ENCODE measurements at places on chromosomes 1 and 21.

DNA sequence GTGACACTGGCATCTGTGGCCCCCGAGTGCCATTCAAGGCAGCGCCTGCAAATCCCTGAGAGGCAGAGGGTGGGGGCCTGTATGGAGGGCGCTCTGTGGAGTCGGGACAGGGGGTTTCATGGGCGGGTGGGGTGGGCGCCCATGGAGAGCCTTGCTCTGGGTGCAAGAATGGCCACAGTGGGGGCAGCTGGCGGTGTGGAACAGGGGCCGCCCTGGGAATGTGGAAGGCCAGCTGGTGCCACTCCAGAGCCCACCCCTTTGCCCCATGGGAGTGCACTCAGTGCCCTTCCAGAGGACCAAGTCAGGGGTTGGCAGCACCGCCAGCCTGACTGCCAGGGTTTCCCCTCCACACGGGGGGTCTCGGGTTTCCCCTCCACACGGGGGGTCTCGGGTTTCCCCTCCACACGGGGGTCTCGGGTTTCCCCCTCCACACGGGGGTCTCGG is 55.0 kb upstream of the TRAPPC10 start:
- no peak for DNase-seq

- DNase-seq = no peak
These were observed 21.0 kb upstream of the CXADR start for GRCh38 chr21:17491716-17492414.

GRCh38 chr1:20194757-20195461 is 8.6 kb upstream of the PLA2G2C start:
- peak; percentile 49 for DNase-seq

DNA sequence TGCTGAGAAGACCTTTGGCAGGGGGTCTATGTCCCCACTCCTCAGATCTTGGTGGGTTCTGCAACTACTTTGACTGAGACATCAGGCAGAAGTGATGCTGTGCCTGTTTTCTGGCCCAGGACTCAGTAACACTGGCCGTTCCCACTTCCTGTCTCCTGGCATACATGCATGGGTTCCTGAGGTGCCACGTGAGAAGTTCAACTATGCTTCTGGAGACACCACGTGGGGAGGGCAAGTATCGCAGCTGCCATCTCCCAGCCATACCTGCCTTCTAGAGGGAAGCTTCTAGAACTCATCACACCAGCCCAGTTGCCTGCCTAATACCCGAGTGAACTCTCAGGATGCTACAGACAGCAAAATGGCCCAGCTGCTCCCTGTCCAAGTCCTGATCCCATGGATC is 65.8 kb downstream of the TRABD2B start:
- DNase-seq = no peak

DNA sequence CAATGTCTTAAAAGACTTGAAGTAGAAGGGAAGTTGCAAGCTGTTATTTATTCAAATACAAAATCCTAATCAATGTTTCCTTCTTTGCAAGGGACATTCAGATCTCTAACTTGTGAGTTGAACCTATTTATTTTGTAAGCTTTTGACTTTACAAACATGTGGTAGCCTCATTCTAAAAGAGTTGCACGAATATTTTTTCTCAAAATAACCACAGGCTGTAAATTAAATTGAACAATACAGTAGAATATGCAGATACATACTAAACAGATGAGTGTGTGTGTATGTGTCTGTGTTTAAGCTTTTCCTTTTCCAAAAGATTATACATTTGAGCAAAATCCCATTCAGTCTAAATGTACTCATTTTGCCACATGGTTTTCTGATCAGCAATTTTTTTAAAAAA is 4.8 kb upstream of the DYNLT5 start:
- no peak for DNase-seq

- no peak for DNase-seq
These were observed 48.9 kb downstream of the GORAB start for GRCh38 chr1:170580636-170581440.
